ENCODE measurements at places on chromosomes 2 and 18.

- DNase-seq, result no peak
Measured at GRCh38 chr2:154688373-154688772, 10.1 kb upstream of the KCNJ3 start.

DNA sequence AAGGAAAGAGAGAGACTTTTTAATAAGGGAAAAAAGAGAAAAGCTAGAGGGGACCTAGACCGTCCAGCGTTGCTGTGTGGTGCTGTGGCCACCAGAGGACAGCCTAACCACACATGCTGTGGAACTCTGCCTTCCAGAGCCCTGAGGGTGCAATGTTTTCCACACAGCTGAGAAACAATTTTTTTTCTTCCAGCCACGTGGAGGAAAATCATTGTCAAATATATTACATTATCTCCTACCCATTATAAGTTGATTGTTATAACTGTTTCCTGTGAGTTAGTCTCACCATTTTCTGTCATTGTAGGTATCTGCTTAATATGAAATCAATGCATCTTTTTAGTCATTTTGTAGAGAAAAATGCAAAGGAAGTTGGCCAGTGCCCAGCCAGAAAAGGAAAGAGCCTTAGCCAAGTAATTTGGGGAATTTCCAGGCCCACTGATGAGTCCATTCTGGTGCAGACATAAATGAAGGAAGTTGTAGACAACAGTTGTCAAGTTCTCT, 5.9 kb upstream of the MRPL19 start:
- DNase-seq, result peak; percentile 55

DNA sequence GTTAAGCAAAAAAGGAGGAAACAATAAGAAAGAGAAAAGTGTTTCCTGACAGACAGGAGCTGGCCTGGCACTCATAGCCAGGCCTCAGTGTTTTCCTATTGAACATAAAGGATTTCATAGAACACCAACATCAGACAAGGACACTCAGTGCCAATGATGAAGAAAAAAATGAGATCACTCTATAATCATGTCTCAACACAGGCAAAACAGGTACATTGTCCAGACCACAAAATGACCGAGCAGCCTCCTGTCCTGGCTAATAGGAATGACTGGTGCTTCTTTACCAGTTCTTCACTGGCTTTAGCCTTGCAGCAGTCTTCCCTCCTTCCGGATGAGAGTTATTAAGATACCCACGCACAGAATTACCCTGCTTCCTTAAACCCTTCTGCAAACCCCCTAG, 35.6 kb downstream of the SEMA4F start:
- DNase-seq, result no peak

DNA sequence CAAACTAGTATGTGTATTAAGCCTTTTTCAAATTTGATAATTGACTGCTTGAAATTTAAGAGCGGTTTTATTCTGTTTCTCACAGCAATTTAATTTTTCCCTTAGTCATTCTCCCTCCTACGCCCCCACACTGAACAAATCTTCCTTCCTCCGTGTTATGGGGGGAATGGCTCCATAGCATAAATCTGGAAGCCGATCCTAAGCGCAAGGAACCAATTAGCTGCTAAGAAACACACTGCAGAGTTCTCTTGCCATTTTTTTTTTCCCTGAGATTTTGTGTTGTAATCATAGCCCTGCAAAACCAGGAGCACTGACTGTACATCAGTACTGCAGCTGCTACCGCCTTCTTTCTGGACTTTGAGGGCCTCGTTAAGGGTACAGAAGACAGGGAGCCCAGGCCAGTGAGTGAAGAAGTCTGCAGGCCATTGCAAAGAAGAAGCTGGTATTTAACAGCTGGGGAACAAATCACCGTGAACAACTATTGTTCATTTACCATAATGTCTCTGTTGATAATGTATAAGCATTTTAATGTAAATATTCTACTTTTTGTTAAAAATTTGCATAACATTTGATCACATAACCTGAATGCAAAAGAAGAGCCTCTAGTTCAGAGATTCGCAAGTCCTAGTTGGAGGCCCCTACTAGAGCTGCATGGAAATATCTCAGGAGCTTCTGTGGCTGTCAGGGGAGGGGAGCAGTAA, 264.0 kb downstream of the LRATD1 start:
- no peak for DNase-seq

GRCh38 chr2:202270487-202270886, 4.9 kb downstream of the NOP58 start:
- no peak for DNase-seq

GRCh38 chr2:8222979-8223694, 458.7 kb upstream of the ID2 start:
- no peak for DNase-seq

DNA sequence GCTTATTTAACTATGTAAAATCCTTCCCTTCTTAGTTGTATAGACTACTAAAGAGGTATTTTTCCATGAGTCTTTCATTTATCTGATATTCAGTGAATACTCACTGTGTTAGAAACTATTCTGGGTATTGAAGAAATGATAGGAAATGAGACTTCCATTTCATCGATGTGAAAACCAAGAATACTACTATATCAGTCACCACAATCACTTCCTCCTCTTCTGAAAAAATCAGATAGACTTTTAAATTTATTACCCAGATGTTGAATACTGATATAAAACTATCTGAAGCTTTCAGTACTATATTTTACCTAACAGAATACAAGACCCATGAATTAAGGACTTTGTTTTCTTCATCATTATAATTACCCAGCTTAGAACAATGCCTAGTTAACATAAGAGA, 1801.1 kb upstream of the CELF4 start:
- no peak for DNase-seq

DNA sequence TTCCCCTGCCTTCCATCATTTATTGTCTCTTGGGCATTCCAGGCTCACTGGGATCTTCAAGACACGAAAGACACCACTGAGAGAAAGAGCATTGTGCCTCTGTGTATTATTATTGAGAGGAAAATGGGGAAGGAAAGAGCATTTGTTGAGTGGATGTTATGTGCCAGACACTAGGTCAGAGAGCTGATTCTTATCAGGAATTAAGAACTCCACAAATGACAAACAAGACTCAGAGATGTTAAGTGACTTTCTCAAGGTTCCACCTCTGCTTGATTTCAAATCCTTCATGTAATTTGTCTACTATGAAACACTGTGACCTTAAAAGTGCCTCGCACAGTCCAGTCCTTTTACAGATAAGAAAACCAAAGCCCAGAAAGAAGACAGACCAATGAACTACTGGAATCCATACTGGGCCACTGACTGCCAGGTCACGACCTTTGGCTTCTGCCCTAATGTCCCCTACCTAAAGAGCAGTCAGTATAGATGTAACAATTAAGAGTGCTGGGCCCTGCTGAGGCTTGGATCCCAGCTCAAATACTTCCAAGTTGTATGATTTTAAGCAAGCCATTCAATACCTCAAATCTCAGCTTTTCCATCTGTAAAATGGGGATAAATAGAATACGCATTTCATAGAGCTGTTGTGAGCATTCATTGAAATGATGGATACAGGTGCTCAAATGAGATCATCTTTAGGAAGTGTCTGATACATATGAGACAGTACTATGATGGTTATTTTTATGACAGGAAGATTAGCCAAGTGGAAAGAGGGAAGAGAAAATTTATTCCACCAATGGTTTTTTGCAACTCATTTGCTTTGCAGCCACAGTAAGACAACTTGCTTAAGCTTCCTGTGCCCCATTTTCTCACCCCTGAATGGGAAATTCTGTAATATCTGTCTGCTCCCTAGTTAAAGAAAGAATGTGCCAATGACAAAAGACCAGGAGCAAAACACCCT, 10.9 kb downstream of the KLF7 start:
- no peak for DNase-seq

- DNase-seq, result no peak
Measured at GRCh38 chr2:102439065-102439695, 16.2 kb downstream of the IL18RAP start.

GRCh38 chr2:201835066-201835465, 28.7 kb downstream of the CDK15 start:
- DNase-seq, result no peak

DNA sequence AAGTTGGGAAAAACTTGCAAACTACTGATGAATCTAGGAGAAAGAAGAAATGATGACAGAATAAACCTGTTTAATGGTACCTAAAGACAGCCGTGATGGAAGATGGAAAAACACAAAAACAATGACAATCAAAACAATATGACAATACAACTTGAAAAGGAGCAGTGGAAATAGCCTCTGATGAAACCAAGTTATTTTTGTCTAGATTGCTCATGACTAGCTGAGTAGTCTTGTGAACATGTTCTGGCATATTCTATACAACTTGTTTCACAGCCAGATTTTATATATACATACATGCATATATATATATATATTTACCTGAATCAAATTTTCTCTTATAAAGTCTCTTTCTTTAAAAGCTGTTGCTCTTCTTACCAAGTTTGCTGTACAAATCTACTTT, 439.1 kb downstream of the TGIF1 start:
- DNase-seq, result no peak

DNA sequence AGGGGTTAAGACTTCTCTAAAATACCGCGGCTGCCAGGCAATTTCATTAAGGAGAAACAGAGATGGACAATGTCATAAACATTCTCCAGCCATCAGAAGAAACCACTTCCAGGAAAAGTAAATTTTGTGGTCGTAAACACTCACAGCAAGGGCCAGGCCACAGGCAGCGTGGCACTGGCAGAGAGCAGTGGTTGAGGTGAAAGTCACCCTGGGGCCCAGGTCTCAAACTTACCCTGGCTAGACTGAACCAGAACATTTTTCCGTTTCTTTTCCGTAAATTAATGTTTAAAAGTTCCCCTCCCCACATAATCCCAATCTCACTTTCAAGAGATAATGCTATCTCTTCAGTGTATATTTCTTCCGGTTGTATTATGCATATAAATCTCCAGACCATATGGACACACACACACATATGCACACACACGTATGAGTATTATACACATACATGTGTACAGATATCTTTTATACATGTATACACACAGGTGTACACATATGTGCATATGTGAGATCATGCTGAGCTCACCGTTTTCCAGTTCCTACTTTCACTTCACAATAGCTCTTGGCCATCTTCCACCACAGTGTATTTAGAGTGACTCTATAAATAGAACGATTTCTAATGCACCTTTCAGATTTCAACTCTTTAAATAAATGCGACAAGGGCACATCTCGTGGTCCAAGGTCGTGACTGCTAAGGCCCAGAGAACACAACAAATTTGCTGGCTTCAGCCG, 90.1 kb downstream of the MALT1 start:
- no peak for DNase-seq

DNA sequence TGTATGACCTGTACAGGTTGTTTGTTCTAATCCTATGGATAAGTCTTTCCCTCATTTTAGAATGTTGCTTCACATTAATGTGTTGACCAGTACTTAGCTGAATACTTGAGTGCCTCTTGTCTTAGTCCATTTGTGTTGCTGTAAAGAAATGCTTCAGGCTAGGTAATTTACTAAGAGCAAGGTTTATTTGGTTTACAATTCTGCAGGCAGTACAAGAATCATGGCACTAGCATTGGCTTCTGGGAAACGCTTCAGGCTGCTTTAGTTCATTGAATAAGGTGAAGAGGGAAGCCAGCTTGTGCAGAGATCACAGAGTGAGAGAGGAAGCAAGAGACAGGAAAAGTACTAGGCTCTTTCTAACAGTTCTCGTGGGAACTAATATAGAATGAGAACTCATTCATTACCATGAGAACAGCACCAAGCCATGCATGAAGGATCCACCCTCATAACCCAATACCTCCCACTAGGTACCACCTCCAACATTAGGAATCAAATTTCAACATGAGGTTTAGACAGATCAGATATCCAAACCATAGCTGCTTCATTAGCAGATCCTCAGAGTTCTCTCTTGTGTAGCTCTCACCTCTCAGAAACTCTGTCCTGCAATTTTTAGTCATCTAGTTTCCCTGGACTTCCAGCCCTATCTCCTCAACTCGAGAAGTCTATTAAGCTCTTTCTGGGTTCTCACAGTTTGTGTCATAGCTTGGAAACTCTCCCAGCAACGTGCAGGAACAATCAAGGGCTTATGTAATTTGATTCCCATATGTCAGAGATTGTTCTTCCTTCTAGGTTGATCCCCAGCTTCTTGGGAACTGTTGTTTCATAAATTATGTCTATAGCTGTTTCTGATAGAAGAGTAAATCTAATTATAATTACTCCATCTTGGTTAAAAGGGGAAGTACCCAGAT, 2082.3 kb upstream of the CELF4 start:
- no peak for DNase-seq

DNA sequence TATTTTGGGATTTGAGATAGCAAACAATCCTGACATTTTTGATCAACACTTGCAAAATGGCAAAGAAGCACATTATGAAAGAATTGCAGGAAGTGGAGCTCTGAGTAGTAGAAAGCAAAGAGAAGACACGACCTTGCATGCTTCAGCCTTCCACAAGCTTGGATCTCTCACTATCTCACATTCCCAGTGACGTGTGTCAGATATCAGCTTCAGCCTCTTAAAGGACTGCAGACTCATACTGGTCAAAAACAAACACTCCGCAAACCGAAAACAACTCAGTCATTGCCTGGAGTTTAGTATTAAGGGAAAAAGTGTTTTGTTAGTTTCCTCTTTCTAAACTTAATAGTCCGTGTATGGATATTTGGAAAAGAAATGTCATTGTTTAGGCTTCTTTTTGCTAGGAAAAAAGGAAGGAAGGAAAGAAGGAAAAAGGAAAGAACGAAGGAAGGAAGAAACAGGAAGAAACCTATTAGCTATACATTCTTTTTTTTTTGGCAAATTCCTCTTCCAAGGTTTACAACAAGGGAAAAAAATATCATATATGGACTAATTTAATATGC, 32.6 kb upstream of the SLC40A1 start:
- DNase-seq, result peak; percentile 96

DNA sequence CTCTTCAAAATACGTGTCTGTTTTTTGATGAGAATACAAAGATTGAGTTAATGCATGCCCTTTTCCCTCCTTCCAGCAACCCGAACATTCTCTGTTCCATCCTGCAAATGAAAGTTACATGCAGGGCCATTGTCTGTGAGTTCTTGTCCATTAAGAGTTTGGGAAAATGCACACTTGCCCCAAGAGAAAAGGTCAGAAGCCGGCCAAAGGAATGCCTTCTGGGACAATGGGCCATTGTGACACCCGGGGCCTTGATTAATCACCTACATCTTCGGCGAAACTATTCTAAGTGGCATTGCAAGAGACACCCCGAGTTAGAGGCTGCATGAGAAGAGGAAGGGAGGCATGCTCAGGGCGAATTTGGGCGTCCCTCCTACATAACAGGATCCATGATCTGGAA, 73.7 kb upstream of the COPS8 start:
- no peak for DNase-seq

DNA sequence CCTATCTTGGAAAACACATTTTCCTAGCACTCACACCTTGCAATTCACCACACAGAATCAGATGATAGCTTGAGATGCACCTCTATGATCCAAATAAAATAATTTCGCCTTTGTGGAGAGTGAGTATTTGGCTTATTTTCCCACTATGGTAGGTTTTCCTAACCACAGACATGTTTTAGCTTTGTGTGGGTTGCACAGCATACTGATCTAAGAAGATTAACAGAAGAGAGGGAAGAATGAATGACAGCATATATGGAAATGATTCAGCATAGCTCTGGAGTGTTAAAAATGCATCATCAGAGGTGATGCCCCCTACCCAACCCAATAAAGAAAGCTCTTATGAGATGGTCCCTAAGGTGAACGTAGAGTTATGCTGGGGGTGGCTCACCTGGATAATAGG, 72.5 kb downstream of the GCA start:
- DNase-seq, result no peak

- DNase-seq, result no peak
Measured at GRCh38 chr2:6831229-6831628, 34.5 kb downstream of the CMPK2 start.
